ENCODE measurements at places on chromosomes 11 and 22. TPM values are rescaled to one million over a fixed set of nuclear protein-coding genes. Genes with fewer than 3 reads are reported as not detected.

OR52I2 gene
- polyA plus RNA-seq, result not detected

ASCL2 gene
- polyA plus RNA-seq, result 5.8 TPM

CBLIF gene
- polyA plus RNA-seq, result 45.2 TPM

NCAM1 gene
- polyA plus RNA-seq, result 15.0 TPM

OR8G5 gene
- not detected for polyA plus RNA-seq

C22orf31 gene
- 0.16 TPM for polyA plus RNA-seq

DRICH1 gene
- 0.43 TPM for polyA plus RNA-seq

BIK gene
- polyA plus RNA-seq, result 17.7 TPM

SOX6 gene
- 23.2 TPM for polyA plus RNA-seq

CALCA gene
- not detected for polyA plus RNA-seq

ELFN2 gene
- polyA plus RNA-seq, result 0.19 TPM

DBX1 gene
- polyA plus RNA-seq, result not detected

FAM180B gene
- not detected for polyA plus RNA-seq
